ENCODE measurements at places on chromosomes 7 and 10. TPM values are rescaled to one million over a fixed set of nuclear protein-coding genes. Genes with fewer than 3 reads are reported as not detected.
A peak's percentile ranks its signal among the peaks of the same experiment; 100 is the strongest.

GRCh38 chr10:8124436-8124835, 69.9 kb downstream of the GATA3 start:
- DNase-seq: no peak

GRCh38 chr7:147859033-147859432, 731.5 kb upstream of the C7orf33 start:
- no peak for DNase-seq

GRCh38 chr10:78656417-78657162, 412.2 kb upstream of the ZMIZ1 start:
- DNase-seq: no peak

DNA sequence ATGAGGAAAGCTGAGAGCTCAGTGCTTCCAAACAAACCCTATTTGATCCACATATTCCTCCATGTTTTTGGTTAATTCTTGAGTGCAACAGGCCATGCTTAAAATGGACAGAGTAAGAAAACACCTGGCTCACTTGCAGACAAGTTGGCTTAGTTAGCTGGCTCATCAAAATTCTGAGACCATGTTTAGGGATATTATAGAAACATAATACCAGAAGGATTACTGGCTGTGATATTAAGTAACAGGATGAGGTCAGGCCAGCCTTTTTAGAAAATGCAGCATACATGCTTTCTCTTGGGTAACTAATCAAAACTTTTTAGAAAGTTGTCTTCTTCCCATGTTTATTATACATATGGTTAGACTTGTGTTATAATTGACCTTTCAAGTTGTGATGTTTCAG, 867.2 kb upstream of the LRRTM3 start:
- no peak for DNase-seq

Gene FAM180A
- not detected for total RNA-seq

DNA sequence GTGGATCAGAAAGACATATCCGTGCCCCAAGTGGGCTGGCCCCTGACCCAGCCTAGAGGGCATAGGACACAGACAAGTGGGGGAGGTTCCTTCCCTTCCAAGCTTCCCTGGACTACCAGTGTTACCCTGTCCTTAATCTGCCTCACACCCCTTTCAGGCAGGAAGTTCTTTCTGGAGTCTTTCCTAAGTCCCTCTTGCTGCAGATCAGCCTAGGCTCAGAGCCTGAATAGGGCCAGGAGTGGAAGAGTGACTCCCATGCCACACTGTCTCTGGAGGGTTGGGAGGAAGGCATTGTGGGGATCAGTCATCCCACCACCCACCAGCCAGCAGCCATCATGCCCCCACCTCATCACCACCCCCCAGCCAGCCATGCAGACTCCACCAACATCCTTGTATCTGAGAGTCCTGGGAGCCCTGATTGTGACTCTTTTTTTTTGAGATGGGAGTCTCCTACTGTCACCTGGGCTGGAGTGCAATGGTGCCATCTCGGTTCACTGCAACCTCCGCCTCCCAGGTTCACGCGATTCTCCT, 22.6 kb downstream of the POLL start:
- peak; percentile 25 for DNase-seq

DNA sequence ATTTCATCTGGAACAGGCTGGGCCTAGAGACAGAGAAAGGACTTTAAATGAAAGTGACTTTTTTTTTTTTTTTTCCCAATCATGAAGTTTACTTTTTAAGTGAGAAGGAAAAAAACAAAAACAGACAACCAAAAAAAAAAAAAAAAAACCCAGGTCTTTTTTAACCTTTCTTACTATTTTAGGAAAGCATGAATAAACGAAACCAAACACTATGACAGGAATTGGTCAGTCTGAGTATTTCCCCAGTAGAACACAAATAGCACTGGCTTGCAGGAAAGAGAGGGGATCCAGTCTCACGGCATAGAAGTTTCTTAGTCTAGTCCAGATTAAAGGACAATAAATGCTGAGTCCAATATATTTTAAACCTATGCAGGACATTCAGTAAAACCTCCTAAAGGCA, 180.5 kb upstream of the CCDC6 start:
- no peak for DNase-seq

- no peak for DNase-seq
Observed at GRCh38 chr7:31991846-31992245, 78.4 kb downstream of the PDE1C start.

Gene PTF1A
- not detected for total RNA-seq

All from CD8-positive, alpha-beta T cell (primary cell).